Activated T-cell treated with anti-CD3 and anti-CD28 coated beads, Interleukin-2, amount 50 U/mL, for 72 hours (primary cell): ENCODE measurements at places on chromosomes 13 and 19.

DNA sequence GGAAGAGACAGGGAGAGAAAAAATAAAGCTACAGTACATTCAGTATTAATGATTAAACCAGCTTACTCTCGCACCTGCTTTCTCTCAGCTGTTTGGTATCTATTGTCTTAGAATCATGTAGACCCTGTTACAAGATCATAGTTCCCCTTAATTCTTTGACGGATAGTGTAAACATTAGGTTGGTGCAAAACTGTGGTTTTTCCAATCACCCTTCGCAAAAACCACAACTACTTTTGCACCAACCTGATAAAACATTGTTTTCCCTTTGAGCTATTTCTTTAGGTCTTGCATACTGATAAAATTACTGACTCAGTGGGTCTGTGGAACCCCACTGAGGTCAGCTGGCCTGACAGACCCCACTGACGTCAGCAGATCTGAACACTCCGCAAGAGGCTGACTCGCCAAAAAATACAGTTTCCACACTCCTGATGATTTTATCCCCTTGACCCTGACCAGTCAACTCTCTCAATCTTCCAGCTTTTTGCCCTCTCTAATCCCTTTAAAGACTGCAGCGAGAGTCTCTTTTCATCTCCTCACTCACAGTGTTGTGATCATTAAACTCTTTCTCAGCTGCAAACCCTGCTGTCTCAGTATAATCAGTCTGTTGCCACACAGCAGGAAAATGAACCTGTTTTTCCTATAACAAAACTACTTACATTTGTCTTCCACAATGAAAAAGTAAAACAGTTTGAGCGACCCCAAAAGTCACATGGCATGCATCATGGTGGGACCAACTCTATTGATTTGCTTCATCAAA lies 123.9 kb downstream of the SLITRK6 start:
- DNase-seq, result no peak

- DNase-seq, result no peak
These were observed 24.9 kb downstream of the RCBTB2 start for GRCh38 chr13:48508011-48508410.

- DNase-seq, result no peak
These were observed 55.9 kb upstream of the LATS2 start for GRCh38 chr13:21117104-21117809.

DNA sequence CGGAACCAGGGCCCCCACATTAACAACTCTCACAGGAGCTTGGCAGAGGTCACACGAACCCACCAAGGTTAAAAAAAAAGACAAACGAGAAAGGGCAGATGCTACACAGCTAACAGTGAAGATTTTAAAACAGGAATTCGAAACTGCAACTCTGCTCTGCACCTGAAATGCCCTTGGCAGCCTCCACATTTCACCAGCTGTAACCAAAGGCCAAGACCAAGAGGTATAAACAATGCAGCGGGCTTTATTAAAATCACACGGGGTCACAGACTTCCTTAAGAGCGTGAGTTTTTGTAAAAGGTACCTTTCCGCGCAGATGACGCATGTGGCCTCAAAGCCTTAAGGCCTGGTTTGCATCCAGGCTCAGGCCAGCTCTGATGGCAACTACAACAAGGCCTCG lies 88.2 kb downstream of the STK24 start:
- DNase-seq, result no peak

- DNase-seq, result no peak
These were observed 7.2 kb upstream of the TUBB4A start for GRCh38 chr19:6509118-6509971.

DNA sequence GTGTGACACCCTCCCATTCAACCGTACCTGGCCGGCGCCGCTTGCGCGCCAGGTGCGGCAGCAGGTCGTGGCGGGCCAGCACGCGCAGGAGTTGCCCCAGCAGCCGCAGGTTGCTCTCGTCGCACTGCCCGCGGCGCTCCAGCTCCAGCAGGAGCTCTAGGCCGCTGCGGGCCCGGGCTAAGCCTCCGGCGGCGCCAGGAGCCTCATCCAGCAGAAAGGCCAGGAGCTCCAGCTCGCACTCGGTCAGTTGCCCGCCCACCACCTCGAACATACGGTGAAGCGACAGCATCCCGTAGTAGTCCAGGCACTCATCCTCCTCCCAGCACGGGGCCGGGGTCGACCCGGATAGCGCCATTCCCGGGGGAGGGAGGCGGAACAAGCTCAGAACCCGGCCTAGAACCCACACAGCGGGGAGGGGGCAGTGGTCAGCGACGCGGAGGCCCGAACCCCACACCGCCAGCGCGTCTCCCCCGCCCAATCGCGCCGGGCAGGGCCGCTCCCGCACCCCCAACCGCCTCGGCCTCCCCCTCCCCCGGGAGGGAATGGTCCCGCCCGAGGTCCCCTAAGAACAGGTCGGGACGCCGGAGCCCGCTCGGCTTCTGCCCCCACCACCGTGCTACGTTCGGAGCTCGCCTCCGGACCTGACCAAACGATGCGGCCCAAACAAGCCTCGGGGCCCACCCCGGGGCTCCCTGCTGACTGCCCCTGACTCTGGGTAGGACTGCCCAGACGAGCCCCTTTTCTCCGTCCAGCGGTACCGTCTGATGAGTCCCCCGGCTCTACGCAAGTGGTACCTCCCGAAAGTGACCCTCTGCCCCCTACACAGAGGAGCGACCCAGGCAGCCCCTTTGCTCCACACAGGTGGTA lies 591 bp downstream of the DEDD2 start:
- DNase-seq, result peak; percentile 53

DNA sequence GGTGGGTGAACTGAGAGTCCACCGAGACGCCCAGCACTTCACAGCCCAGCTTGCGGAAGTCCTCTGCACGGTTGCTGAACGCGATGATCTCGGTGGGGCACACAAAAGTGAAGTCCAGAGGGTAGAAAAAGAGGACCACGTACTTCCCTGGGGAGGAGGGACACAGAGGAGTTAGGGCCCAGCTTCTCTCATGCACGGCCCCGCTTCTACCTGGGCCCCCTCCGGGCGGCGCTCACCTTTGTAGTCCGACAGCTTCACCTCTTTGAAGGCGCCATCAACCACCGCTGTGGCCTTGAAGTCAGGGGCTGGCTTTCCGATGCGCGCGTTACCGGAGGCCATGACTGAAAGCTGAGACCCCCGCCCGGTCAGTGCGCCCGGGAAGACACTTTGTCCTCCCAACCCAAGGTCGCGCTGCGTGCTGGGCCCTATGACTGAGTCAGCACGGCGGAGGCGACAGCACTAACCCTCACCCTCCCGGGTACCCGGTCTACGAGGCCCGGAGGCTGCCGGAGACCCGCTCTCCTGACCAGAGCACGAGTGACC lies 606 bp downstream of the PRDX2 start:
- DNase-seq, result peak; percentile 35

DNA sequence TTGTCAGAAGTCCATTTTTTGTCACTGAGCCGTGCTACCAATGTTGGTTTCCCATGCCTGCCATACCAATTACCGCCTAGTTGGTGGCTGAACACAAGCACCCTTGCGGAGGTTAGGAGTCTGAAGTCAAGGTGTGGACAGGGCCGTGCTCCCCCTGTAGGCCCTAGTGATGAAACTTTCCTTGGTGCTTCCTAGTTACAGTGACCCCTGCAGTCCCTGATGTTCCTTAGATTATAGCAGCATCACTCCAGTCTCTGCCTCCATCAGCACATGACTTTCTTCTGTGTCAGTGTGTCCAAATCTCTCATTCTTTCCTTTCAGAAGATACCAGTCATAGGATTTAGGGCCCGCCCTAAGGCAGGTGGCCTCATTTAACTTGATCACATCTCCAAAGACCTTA lies 99.0 kb downstream of the MYO16 start:
- DNase-seq, result no peak

DNA sequence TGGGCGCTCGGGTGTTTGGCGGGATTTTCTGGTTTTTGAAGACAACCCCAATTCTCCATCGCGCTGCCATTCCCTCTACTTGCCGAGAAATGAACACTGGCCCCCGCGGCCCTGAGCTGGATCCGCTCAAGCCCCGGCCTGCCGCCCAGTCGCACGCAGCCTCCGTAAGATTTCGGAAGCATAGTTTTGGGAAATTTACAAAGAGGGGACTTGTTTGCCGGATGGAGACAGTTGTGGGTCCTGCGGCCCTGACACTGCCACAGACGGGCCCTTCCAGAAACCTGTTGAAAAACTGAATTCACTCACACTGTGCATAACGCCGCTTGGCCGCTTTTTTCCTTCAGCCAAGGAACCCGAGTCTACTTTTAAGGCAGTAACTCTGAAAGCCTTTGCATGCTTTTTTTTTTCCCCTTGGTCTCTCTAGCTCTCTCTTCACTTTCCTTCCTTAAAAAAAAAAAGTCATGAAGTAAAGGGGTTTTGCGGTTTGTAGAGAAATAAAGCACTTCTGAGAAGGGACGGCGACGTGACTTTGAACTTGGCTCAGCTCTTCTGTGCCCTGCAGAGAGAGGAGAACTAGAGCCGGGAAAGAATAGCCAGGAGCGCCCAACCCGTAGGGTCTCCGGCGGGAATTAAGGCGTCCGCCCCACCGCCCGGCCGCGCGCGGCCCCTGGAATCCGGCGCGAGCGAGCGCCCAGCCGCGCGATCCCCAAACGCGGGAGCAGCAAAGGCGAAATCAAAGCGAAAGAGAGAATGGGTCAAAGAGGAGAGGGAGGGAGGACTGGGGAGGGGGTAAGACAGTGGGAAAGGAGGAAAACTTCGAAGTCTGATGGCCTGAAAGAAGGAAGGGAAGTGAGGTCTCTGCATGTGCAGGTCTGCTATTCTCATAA lies 3.4 kb upstream of the ZIC2 start:
- DNase-seq, result no peak

GRCh38 chr19:44776402-44777096 lies 1.1 kb upstream of the CBLC start:
- DNase-seq, result no peak

DNA sequence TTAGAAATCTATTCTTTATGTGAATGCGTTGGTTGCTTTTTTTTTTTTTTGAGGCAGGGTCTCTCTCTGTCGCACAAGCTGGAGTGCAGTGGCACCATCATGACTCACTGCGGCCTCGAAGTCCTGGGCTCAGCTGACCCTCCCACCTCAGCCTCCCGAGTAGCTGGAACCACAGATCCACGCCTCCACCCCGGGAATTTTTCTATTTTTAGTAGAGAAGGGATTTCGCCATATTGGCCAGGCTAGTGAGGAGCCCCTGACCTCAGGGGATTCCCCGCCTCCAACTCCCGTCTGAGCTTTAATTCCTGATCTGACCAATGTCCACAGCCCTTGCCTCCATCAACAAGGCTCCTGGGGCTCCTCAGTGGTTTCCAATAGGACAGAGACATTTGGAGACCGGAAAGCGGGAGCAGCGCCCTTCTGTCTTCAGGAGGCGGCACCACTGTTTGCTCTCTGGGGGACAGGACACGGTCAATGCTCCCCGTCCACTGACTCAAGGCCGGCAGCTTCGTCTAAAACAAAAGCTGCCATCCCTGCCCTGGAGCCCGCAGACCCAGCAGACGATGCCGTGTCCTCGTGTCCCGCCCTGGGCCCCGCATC lies 503 bp downstream of the TUBA3C start:
- no peak for DNase-seq

DNA sequence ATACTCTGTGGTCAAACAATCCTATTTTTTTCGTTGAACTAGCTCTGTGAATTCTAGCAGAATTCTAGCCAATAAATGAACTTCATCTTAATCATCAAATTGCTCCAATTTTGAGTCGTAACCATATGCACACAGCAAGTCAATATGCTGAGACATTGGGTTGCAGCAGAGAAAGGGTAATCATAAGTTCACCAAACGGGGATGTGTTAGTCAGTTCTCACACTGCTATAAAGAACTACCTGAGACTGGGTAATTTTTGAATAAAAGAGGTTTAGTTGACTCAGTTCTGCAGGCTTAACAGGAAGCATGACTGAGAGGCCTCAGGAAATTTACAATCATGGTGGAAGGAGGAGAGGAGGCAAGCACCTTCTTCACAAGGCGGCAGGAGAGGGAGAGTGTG lies 67.7 kb upstream of the ABCC4 start:
- DNase-seq, result no peak

GRCh38 chr13:94080527-94080926 lies 399.0 kb downstream of the DCT start:
- no peak for DNase-seq

GRCh38 chr19:38679839-38680238 lies 32.4 kb downstream of the ACTN4 start:
- no peak for DNase-seq

GRCh38 chr19:7842661-7843294 lies 12.8 kb downstream of the EVI5L start:
- no peak for DNase-seq

GRCh38 chr13:40995997-40996396 lies 23.1 kb downstream of the ELF1 start:
- DNase-seq, result no peak

DNA sequence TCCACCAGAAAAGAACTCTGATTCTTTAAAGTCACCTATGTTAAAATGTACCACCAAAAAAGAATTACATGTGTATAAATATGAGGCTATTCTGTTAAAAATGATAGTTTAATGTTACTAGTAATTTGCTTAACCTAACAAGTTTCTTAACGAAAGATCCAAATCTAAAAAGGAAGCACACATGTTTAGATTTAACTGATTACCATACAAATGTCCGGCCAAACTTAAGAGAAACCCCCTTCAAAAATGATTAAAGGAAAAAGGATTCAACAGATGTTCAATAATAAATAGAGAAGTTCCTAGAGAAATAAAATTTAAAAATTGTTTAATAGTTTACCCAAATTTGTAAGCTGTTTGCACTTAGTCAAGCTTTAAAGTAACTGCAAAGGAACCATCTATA lies 5.0 kb upstream of the ZNF69 start:
- no peak for DNase-seq

DNA sequence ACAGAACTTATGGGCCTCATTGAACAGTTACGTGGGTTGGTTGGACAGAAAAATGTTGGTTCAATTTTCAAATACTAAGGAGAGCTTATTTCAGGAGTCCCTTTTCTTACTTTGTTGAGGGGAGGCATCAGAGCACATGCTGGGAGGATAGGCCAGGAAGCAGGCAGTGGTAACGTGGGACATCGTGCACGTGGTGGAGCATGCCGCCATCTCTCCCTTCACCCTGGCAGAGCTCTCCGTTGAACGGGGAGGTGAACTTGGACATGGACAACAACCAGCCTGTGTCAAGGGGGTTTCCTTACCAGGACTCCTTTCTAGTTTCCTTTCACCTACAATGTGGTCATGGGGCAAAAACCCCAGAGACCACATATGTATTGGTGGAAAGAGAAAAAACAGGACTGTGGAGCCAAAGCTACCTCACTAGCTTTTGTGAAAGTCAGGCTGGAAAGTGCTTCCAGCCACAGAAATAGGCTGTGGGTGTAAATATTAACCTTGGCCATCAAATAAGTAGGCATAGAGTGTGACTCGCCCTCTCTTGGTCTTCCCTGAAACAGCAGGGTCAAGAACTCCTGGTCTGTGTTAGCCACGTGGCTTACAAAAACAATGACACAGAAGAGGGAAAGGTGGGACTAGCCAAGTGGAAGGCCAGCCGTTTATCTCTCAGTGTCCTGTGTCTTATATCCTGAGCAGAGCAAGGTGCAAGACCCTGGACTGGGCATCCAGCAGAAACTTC lies 14.4 kb downstream of the MICOS13 start:
- DNase-seq, result no peak
